ENCODE measurements at places on chromosomes 4 and X. TPM values are rescaled to one million over a fixed set of nuclear protein-coding genes. Genes with fewer than 3 reads are reported as not detected.

DNA sequence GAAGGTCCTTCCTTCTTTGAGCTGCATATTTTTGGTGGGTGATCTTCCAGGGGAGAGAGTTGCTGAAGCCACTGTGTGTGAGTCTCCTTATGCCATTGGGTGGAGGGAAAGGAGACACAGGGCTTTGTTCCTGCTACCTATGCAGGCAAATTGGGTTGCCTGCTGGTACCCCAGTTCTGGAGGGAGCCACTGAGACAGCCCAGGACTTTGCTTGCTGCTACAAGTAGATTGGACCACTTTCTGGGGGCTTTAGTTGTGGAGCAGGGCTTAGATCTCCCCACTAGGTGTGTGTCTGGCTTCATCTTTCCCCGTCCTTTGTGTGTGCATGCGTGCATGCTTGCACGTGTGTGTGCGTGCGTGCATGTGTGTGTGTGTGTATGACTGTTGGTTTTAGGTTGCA, 10.0 kb downstream of the CITED1 start:
- no peak for DNase-seq

DNA sequence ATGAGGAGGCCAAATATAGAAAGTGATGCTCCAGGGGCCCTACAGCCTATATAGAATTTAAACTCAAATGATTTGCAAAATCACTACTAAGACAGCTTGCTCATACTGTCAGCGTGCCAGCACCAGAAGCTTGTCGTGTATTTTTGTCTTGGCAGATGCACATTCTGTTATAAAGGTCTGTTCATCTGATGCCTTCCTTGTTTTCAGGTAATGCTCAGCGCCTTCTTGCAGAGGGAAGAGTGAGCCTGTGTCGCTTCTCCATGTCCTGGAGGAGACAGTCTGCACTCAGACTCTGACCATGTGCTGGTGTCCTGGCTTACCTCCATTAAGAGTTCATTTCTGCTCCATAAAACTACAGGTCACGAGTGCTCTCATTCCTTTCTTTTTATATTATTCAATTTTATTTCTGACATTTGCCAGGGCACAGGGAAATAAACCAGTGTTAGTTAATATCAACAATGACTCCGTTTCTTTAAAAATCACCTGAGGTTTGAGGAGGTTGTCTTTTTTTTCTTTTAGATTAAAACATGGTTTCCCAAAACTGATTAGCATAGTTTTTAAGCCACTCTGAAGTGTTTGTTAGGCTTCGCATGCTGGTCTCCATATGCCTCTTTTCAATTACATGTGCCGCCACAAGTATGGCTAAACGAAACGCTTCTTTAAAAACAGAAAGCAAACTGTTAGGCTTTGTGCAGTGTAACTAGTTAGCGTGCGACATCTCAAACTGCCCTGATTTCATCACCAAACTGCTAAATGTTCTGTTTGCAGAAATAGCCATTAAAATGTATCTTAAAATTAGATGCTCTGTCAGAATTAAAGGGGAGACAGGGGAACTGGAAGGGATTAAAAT, 215.2 kb upstream of the GK2 start:
- no peak for DNase-seq

DNA sequence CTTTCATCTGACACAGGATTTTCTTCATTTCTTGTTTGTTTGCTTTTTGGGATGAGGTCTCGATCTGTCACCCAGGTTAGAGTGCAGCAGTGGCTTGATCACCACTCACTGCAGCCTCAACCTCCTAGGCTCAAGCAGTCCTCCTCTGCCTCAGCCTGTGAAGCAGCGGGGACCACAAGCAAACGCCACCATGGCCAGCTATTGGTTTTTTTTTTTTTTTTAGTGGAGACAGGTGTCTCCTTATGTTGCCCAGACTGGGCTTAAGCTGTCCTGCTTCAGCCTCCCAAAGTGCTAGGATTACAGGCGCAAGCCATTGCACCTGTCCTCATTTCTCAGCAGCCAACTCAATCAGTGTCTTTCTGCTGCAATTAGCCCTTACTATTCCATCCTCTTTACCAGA, 10.3 kb downstream of the SPRY1 start:
- DNase-seq, result no peak

DNA sequence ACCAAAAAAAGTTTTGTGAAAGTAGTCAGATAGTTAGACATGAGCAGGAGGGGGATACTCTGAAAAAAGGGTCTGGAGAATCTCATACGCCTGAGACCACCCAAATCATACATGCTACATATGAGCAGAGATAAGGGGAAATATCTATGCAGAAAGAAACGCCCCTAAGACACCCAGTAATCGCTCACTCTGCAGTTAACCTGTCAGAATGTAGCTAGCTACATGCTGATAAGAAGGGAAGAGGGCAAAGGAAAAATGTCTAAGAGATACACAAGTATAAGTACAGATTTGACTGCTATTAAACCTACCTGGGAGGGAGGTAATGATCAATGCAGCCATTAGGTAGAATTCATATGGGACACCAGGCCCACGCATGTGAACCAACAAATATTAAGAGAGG, 1159.5 kb upstream of the PCDH10 start:
- DNase-seq, result no peak

DNA sequence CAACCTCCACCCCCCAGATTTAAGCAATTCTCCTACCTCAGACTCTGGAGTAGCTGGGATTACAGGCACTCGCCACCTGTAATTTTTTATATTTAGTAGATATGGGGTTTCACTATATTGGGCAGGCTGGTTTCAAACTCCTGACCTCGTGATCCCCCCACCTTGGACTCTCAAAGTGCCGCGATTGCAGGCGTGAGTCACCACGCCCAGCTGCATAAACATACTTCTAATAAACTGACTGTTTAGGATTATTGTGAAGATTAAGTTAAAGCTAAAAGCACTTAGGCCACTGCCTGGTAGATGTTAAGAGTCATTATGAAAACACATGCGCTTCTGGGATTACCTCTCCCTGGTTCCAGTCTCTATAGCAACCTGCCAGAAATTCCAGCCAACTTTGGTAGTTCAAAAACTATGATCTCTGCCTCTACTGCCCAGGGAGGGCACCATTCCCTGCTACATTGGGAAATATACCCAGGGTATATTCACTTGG, 30.2 kb upstream of the GRIA3 start:
- DNase-seq, result no peak

The ACE2 gene
- total RNA-seq, result 0.17 TPM

The NCAPG gene
- total RNA-seq, result 132 TPM

DNA sequence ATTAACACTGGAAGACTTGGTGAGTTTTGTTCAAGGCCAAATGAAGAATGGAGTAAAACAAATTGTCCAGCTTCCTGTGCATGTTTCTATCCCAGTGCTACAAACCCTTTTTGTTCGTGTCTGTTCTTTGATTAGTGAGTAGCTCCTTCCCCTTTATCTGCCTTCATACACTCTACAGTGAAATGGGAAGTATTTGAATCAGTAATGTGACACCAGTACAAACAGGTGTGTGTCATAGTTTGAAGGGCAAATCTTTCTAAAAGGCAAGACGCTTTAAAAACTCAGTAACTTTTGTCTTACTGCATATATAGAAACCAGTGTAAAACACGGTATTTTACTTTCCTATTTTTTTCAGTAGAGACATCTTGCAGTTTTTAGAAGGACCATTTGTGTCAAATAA, 5.9 kb downstream of the ARHGEF38 start:
- DNase-seq, result no peak

DNA sequence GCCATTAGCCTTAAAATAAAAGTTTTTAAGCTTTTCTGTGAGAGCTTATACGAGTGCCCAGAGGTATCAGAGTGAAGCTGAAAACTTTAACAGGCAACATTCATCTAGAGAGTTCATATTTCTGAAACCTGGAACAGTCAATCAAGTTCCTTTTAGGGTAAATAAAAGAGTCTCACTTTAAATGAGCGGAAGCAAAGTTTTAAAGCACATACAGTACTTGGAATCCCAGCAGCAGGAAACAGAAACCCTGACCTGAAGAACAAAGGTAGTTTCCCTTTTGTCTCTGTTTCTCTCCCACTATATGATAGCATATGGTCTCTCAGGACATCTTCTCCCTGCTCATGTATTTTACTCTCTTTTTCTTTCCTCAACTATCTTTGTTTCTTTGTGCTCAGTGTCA, 153.0 kb downstream of the ASB9 start:
- no peak for DNase-seq

- no peak for DNase-seq
These were observed 31.5 kb upstream of the PTTG2 start for GRCh38 chr4:37928426-37929416.

- DNase-seq, result no peak
These were observed 43.5 kb downstream of the DDIT4L start for GRCh38 chr4:100146756-100147155.

Data from neural progenitor cell (in vitro differentiated cells).